Epithelial cell of proximal tubule (primary cell): ENCODE measurements at places on chromosomes 1 and 21. TPM values are rescaled to one million over a fixed set of nuclear protein-coding genes. Genes with fewer than 3 reads are reported as not detected.

- no peak for DNase-seq
Measured at GRCh38 chr1:3662080-3662671, 9.9 kb downstream of the TP73 start.

DNA sequence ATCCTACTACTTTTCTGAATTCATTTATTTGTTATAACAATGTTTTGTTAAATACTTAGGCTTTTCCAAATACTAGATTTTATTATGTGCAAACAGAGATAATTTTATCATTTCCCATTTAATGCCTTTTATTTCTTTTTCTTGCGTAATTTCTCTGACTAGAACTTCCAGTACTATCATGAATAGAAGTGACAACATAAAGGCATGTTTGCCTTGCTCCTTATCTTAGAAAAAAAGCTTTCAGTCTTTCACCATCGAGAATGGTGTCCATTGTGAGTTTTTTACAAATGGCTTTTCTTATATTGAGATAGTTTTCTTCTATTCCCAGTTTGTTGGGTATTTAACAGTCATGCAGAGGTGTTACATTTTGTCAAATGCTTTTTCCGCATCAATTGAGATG, 453.1 kb upstream of the ZP4 start:
- DNase-seq = no peak

The SLC30A10 gene
- total RNA-seq = 0.12 TPM in 1 of 2 replicates, not detected in the other

GRCh38 chr1:153354515-153355193, 3.0 kb upstream of the S100A9 start:
- no peak for DNase-seq

GRCh38 chr1:225597926-225598575, 54.9 kb downstream of the ENAH start:
- no peak for DNase-seq

DNA sequence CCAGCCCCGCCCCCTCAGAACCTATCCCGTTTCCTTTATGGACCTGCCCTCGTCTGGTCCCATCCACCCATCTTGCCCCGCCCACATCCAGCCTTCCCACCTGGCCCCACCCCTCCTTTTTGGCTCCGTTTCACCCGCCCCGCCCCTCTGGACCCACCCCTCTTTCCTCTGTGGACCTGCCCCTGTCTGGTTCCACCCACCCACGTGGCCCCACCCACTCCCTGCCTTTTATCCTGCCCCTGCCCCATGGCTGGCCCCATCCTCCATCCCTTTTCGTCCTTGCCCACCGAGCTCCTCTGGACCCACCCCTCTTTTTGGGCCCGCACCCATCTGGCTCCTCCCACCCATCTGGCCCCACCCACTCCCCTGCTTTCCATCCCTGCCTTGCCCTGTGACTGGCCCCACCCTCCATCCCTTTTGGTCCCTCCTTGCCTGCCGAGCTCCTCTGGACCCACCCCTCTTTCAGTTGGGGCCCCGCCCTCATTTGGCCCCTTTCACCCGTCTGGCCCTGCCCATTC, 177.3 kb downstream of the CAMTA1 start:
- DNase-seq = no peak

The ITLN1 gene
- not detected in 2 replicates for total RNA-seq

- no peak for DNase-seq
Measured at GRCh38 chr1:195701149-195701548, 907.1 kb downstream of the KCNT2 start.

GRCh38 chr1:231724041-231724440, 97.5 kb downstream of the DISC1 start:
- no peak for DNase-seq

GRCh38 chr1:245960171-245960570, 546.9 kb downstream of the SMYD3 start:
- DNase-seq = no peak

DNA sequence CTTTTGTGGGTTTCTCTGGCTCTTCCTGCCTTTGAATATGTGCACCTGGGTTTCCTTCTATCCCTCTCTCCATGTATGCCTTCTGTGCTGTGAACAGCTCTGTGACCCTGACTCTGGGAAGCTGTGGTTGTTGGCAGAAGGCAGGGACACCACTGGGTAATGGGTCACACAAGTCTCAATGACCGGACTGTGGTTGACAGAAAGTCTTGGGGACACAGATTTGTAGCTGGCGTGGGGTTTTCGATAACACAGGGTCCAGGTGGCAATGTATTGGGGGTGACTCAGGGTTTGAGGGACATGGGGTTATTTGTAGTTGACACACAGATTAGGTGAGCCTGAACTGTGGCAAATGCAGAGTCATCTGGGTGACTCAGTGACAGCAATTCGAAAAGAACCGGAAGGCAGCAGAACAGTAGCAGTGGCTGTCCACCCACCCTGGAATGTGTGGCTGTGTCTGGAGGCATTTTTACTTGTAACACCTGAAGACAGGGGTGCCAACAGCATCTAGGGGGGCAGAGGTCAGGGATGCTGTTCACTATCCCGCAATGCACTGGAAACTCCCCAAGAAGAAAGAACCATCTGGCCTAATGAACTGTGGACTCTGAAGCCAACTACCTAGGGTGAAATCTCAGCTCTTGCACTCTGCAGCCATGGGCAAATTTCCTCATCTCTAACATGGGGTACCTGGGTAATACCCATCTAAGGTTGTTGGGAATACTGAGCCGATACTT, 13.0 kb upstream of the SLC6A9 start:
- no peak for DNase-seq

- DNase-seq = no peak
Measured at GRCh38 chr1:59846209-59846894, 31.6 kb downstream of the HOOK1 start.

The TEDDM1 gene
- total RNA-seq = not detected in 2 replicates

GRCh38 chr1:202170726-202171125, 10.3 kb upstream of the PTPN7 start:
- no peak for DNase-seq

GRCh38 chr1:230303822-230304221, 122.3 kb downstream of the PGBD5 start:
- DNase-seq = no peak

- DNase-seq = no peak
Measured at GRCh38 chr1:31302709-31303441, 6.0 kb downstream of the ZCCHC17 start.

The DIRAS3 gene
- 2.1 TPM in 1 of 2 replicates, not detected in the other for total RNA-seq

DNA sequence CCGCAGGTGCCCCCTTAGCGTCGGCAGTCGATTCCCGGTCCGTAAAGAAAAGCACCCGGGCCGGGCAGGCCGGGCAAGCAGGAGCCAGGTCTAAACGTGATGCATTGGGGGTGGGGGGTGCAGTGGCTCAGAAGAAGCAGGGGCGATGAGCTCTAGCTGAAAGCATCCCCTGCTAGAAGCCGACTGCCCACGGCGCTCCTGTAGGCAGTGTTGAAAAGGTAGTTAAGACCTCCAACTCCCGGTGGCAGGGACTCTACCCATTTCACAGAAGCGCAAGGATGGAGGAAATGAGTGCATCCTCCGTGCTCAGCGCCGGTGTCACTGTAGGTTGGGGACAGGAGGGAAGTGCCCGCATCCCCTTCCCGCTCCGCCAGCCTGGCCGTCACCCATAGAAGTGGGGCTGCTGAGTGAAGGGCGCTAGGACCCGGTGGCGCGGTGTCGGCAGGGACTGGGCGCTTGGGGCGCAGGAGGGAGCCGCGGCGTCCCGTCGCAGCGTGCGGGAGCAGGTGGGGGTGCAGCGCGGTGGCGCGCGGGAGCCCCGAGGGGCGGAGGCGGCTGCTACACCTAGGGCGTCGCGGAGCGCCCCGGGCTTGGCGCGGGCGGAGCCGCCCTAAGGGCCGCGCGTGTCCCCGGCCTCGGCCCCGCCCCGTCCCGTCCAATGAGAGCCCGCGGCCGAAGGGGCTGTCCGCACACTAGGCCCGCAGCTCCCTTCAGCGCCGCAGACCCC, at the start of gene WNT2B:
WNT2B (plus strand) TSS at position 688 of the 727 bp plus-strand sequence. CDS start 298 bp downstream, outside the sequence.
- DNase-seq = no peak

- no peak for DNase-seq
Measured at GRCh38 chr21:35521852-35522505, 472.9 kb upstream of the RUNX1 start.

DNA sequence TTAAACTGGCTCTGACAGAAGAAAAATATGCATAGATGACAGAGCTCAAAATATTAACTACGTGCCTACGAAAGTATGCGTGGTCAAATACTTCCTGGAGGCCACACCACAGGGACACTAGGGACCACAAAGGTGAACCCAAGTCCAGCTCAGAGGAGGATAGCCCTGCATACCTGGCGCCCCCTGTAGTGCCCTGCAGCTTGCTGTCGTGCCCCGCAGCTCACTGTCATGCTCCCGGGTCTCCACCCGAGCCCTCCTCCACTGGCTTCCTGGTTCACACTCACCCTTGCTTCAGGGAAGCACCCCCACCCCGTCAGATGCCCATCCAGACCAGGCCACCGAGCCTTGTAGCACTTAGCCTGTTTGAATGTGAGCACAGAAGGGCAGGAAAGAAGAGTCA, 16.7 kb upstream of the NADK start:
- DNase-seq = no peak

- DNase-seq = peak; percentile 44
Measured at GRCh38 chr1:66532798-66533783, 862 bp upstream of the SGIP1 start.

DNA sequence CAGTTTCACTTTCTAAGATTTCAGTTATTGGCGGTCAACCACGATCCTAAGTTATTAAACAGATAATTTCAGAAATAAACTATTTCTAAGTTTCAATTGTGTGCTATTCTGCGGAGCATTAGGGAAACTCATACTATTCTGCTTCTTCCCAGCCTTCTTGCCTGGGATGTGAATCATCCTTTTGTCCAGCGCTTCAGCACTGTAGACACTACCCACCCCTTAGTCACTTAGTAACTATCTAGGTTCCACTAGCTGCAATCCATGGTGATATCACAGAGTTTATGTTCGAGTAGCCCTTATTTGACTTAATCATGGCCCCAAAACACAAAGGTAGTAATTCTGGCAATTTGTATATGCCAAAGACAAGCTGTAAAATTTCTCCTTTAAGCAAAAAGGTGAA, 279.9 kb upstream of the ADAMTS5 start:
- DNase-seq = no peak
